ENCODE measurements at places on chromosomes 1 and 21.

- no peak for DNase-seq
Observed at GRCh38 chr1:47031059-47031458, 7.6 kb downstream of the CYP4X1 start.

- no peak for DNase-seq
Observed at GRCh38 chr1:175969231-175969630, 225.8 kb upstream of the TNR start.

- no peak for DNase-seq
Observed at GRCh38 chr1:162179121-162179520, 109.6 kb downstream of the NOS1AP start.

GRCh38 chr1:113140588-113141446 is 67.8 kb downstream of the LRIG2 start:
- DNase-seq, result peak; percentile 42

GRCh38 chr1:6975331-6976043 is 190.2 kb downstream of the CAMTA1 start:
- DNase-seq, result no peak

DNA sequence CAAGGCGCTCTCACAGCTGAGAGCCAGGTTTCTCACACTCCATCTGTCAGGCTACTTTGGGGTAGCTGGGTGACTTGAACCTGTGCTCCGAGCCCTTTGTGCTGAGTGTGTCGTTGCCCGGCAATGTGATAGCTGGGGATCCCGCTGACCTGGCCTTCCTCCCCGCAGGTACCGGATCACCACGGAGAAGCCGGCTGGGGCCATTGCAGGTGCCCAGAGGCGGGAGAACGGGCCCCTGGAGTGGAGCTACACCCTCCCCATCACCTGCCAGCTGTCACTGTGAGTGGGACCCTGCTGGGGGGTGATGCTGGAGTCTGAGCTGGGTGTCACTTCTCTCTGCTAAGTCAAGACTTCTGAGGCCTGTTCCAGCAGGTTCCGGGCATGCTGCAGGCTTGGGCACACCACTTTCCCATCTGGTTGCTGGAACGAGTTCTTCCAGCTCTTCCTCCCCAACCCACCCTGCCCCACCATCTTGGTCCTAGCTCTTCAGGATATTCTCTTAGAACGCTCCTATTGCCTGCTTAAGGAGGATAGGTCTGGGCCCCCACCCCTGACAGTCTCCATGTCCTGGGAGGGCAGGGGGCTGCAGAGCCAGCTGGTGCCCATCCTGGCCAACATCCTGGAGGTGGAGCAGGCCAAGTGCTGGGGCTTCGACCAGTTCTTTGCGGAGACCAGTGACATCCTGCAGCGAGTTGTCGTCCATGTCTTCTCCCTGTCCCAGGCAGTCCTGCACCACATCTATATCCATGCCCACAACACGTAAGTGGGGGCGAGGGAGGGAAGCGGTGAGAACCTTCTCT is 7.5 kb downstream of the IKBKE start:
- no peak for DNase-seq

DNA sequence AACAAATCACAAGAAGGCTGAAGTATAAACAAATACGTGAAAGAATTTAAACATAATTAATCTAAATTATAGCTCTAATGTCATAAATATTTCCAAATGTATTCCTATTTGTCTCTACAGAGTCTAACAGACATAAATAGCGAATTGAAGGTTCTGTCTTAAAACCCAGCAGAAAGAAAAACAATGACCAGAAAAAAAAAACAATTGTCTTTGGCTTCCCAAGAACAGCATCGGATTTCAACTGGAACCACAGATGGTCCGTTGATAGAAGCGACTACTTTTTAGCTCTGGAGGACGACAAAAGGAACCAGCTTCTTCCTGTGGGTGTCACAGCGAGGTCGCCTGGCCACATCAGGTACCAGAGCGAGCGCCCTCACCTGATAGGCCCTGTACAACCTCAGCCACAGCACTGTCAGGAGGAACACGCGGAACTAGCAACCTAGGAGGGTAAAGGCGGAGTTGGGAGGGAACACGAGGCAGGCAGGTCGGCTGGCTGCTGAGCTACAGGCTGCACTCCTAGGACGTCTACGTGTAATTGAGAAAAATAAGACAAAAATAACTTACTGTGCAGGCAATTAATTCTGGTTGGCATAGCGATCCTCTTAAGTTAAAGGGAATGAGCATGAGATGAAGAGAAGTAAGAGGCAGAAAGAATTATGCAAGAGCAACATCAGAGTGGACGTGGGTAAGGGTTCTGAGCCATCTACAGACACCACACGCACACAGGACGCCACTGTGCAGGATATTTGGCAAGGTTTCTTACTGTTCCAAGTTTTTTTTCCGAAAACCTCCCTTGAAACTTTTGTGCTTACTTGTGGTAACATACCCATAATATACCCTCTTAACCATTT is 16.7 kb upstream of the PRDM15 start:
- DNase-seq, result no peak

- DNase-seq, result no peak
Observed at GRCh38 chr1:217525773-217526490, 105.0 kb downstream of the GPATCH2 start.

All from RCC 7860 (cell line).